Upper lobe of left lung (tissue), 6 donors: ENCODE measurements at places on chromosomes 4 and X. TPM values are rescaled to one million over a fixed set of nuclear protein-coding genes. Genes with fewer than 3 reads are reported as not detected.

The IL13RA2 gene
- total RNA-seq = not detected

The BMX gene
- 4.2 TPM for total RNA-seq

The ETDA gene
- total RNA-seq = not detected

The CRMP1 gene
- 0.89 TPM for total RNA-seq

DNA sequence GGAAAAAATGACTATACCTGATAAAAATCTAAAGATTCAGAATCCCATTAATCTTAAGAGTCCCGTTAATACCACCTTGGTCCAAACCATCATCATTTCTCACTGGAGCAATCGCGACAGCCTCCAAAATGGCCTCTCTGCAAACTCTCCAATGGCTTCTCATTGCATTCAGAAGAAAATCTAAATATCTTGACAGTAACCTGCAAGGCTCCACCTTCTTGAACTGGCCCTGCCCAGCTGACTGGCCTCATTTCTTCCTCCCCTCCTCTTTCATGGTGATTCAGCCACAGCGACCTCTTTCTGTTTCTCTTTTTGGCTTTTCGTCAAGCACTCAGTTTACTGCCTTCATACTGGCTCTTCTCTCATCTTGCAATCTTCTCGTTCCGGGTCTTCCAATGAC is 56.2 kb upstream of the GPRIN3 start:
- H3K27me3 ChIP-seq = no peaks in the 10 kb centered on the region
- H3K4me1 ChIP-seq = no peaks in the 10 kb centered on the region
- no peak overlapping the region for H3K4me3 ChIP-seq
- H3K36me3 ChIP-seq = no peaks in the 10 kb centered on the region
- no peak overlapping the region for H3K27ac ChIP-seq

DNA sequence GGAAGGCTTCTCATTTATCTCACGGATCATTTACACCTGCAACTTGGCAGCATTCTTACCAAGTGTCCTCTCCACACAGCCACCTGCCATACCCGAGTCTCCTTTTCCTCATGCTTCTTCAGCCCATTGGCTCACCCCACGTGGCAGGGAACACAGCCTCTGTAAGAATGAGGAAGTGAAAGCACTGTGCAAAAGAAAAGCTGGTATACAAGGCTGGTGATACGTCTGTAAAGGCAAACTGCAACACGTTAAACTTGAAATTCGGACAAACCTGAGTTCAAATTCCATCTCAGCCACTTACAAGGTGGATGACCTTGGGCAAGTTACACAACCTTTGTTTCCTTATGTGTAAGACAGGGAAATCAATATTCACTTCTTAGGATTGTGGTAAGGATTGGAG is 164.0 kb upstream of the RASGEF1B start:
- H3K4me1 ChIP-seq = no peaks in the 10 kb centered on the region
- no peak overlapping the region for H3K27ac ChIP-seq
- H3K36me3 ChIP-seq = no peaks in the 10 kb centered on the region
- peak; percentile 84 for DNase-seq
- no peak overlapping the region for H3K4me3 ChIP-seq
- H3K27me3 ChIP-seq = no peaks in the 10 kb centered on the region

GRCh38 chr4:102667001-102667400 is 93.8 kb downstream of the MANBA start:
- peaks cover 8% of the 10 kb centered on the region for H3K36me3 ChIP-seq
- no peak for DNase-seq
- no peaks in the 10 kb centered on the region for H3K4me1 ChIP-seq
- H3K27ac ChIP-seq = no peak overlapping the region
- no peak overlapping the region for H3K4me3 ChIP-seq
- no peaks in the 10 kb centered on the region for H3K27me3 ChIP-seq

GRCh38 chrX:31551913-31552312 is 480.1 kb upstream of the FTHL17 start:
- H3K27ac ChIP-seq = no peak overlapping the region
- H3K27me3 ChIP-seq = no peaks in the 10 kb centered on the region
- no peak overlapping the region for H3K4me3 ChIP-seq

GRCh38 chrX:11757397-11757718 is 679 bp upstream of the MSL3 start:
- peaks cover 3% of the 10 kb centered on the region for H3K4me1 ChIP-seq
- H3K4me3 ChIP-seq = peak overlapping the region; percentile 83
- peak overlapping the region; percentile 90 for H3K27ac ChIP-seq
- H3K27me3 ChIP-seq = no peaks in the 10 kb centered on the region

GRCh38 chrX:110180928-110181310 is 137.0 kb downstream of the AMMECR1 start:
- H3K27me3 ChIP-seq = no peaks in the 10 kb centered on the region
- no peak overlapping the region for H3K4me3 ChIP-seq
- no peak for DNase-seq
- H3K27ac ChIP-seq = no peak overlapping the region
- H3K4me1 ChIP-seq = no peaks in the 10 kb centered on the region
- no peaks in the 10 kb centered on the region for H3K36me3 ChIP-seq

DNA sequence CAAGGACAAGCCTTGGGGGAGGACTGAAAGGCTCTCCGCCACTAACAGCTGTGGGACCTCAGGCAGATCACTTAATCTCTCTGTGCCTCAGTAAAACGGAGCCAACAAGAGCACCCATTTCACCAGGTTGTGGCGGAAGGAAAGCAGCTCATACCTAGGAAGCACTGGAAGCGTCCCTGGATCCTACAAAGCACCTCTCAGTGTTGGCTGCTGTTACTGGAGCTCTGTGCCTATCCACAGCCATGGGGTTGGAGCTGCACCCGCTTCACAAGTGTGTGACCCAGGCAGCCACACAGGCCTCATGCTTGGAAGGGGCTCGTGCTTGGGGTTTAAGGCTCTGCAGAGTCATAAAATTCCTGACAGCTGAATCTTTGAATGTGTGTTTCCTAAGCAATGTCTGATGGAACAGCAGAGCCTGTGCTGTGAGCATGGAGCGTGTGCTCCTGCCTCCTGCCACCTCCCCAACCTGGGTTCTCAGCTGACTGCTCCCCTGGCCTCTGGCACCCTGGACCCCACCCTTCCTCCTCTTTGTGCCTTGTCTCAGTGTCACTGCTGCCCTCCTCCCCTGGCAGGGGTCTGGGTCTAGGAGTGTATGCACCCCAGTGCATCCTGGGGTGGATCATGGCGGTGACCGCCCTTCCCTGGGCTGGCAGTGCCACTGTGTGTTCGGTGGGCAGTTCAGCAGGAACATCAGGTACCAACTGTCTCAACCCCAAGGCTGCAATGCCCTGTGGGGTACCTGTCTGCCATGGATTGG is 14.4 kb upstream of the MAN2B2 start:
- no peak for DNase-seq
- H3K4me3 ChIP-seq = no peak overlapping the region
- peaks cover 13% of the 10 kb centered on the region for H3K4me1 ChIP-seq
- H3K36me3 ChIP-seq = no peaks in the 10 kb centered on the region
- peaks cover 15% of the 10 kb centered on the region for H3K27me3 ChIP-seq
- no peak overlapping the region for H3K27ac ChIP-seq

GRCh38 chr4:123301923-123302322 is 94.7 kb upstream of the SPRY1 start:
- DNase-seq = no peak
- no peaks in the 10 kb centered on the region for H3K27me3 ChIP-seq
- no peaks in the 10 kb centered on the region for H3K36me3 ChIP-seq
- H3K27ac ChIP-seq = no peak overlapping the region
- H3K4me1 ChIP-seq = no peaks in the 10 kb centered on the region
- H3K4me3 ChIP-seq = no peak overlapping the region
